ENCODE measurements at places on chromosomes 6 and 20.

GRCh38 chr6:81126150-81126549 is 626.3 kb downstream of the TENT5A start:
- DNase-seq = no peak

DNA sequence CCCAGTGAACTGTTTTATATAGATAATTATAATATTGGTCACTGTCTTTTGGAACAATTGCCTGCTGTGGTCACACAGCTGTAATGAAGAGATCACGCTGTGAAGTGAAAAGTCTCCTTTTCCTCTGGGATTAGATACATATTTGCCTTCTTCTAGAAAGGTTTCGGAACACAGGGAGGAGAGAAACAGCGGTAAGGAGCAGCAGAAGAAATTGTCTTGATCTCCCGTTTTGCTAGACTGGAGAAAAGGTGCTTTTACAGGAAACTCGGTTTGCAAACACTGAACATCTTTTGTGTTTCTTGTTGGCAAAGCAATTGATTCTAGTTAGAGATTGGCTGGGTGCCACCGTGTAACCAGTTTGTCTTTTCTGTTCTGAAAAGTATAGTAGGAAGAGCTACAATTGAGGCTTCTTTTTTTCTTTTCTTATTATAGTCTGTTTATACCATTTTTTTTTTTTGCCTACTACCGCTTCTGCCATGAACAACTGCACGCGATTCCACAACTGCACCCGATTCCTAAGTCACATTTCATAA is 404.1 kb upstream of the ID4 start:
- DNase-seq = no peak

- no peak for DNase-seq
Observed at GRCh38 chr6:136103763-136104311, 146.3 kb downstream of the MTFR2 start.

DNA sequence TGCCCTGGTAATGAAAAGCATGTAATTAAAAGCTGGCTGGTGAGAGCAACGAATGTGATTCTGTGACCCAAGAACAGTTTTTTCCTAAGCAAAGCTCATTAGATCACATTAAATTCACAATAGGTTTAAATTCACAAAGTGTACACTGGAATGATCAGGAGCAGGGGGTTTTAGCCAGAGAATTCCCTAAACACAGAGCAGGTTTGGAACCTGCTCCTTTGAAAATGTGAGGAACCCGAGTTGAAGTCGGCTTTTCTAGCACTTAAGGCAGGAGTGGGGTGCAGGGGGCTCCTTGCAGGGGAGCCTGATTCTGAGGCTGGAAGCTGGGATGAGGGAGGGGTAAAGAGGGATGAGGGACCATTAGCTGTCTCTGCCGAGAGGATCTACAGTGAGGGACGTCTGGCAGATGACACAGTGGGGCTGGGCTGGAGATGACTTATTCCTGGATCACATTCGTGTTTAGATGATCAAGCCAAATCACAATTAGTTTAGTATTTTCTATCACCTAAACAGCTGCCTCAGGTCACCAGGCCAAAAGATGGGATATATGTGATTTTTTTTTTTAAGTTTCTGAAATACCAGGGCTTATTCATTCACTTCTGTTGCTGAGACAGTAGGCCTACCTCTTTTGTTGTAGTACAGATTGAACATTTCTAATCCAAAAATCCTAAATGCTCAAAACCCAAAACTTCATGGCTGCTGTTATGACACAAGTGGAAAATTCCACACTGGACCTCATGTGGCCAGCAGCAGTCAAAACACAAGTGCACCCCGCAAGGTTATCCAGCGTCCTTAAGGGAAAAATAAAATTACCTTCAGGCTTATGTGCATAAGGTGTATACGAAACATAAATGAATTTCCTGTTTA is 93.1 kb upstream of the HIVEP1 start:
- DNase-seq = no peak

DNA sequence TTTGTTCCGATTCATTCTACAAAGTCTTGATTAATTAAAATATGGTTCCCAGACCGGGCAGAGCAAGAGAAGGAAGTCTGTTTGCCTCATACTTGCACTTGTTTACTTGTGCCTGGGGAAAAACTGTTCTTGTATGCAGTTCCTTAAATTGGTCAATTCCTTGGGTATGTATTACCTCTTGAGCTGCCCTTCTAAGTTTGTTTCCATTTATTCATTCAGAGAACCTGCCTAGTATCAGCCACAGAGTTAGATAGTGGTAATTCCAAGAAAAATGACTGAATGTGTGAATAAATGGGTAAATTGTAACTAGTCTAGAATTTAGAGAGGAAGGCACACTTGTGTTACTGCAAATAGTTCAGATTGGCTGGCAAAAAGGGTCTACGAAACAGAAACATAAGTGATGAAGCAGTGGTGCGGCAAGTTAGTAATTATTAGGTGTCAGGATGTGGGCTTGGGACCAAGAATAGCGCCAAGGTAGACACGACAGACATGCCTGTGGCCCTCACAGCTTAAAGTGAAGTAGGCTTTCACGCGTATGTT is 525 bp upstream of the MAK start:
- peak; percentile 55 for DNase-seq

- DNase-seq = no peak
Observed at GRCh38 chr20:44959082-44959637, 1.0 kb downstream of the TOMM34 start.

GRCh38 chr20:24131281-24131680 is 142.7 kb upstream of the GGTLC1 start:
- no peak for DNase-seq

DNA sequence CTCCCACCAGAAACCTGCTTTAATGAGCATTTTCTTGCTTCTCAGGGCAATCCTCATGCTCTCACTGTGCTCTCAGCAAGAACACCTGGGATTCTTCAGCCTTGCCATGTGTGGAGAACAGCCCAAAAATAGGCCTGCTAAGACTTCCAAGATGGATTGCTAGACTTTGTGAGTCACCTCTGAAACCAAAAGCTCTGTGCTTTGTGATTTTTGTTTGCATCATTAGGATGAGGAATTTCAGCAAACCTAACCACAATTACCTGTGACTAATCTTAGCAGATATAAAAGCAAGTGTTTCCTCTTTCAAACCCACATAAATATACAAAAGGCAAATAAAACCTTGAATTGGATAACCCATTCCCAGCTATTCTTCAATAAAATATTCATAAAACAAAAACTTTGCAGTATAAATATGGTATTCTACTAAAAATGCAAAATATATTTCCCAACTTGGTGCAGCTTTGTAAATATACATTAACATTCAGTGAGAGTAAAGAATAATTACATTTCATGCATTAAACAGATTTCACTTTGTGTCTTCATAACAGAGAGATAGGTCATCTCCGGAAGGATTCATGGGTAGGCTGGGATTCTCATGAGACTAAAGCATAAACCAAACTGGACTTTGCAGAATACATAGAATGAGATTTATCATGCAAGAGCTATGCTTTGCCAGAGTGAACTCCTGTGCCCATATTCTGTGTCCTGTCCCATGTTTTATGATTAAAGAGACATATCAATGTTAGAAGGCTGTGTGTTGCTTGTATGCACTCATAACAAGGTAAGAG is 33.5 kb downstream of the TPBG start:
- no peak for DNase-seq

DNA sequence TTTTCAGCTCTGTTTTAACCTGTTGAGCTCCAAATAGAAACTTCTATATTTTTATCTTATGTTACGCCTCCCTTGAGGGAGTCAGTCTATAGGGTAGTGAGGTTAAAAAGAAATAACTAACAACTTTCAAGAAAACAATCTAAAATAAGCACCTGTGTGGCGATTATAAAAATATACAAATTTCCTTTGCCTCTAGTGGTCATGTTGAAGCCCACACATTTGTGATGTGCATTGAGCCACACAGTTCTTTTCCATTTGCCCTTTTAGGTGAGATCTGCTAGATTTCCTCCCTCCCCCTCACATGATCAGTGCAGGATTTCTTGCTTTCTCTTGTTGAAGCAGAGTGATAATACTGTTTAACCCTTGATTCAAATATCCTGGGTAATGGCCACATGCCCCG is 84.2 kb downstream of the MYB start:
- peak; percentile 70 for DNase-seq

DNA sequence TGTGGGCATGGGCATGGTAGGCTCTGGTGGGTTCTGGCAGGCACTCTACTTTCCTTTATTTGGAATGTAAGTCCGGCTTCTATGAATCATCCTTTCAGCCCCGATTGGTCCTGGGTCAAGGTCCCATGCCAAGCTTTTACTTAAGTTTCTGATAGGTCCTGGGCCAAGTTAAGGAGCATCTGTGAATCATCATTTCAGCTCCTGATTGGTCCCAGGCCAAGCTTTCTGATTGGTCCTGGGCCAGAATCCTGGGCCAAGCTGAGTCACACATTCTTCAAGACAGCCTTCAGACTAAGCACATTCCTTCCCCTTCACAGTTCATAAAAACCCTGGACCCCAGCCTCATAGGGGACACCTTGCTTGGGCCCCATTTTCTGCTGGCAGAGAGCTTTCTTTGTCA is 231.0 kb upstream of the EYS start:
- no peak for DNase-seq

DNA sequence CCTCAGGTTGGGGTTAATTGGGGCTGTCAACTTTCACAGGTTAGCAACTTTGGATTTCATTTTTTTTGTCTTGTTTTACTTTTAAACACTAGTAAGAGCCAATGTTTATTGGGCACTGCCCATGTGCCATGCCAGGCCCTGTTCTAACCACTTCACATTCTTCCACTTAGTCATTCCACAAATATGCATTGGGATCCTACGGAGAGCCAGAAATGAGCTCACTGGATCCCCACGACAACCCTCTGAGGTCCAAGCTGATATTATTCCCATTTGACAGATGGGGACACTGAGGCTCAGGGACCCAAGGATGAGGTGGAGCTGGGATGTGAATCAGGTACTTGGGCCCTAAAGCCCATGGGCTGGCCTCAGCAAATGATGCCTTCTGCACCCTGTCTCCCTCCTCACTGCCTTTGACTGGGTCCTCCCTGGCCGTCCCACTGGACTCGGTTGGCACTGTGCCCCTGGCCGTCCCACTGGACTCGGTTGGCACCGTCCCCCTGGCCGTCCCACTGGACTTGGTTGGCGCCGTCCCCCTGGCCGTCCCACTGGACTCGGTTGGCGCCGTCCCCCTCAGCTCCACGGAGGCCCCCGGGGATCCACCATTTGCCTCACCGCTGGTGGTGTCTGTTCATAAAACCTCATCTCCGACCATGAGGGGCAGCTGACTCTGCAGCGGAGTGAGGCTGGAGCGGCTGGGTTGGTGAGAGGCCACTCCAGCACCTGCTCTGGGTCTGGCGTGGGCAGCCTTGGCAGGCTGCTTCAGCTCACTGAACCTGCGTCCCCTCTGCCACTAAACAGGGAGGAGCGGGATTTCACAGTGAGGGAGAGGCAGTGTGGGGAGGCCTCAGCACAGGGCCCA is 4.8 kb upstream of the PMEPA1 start:
- DNase-seq = no peak

DNA sequence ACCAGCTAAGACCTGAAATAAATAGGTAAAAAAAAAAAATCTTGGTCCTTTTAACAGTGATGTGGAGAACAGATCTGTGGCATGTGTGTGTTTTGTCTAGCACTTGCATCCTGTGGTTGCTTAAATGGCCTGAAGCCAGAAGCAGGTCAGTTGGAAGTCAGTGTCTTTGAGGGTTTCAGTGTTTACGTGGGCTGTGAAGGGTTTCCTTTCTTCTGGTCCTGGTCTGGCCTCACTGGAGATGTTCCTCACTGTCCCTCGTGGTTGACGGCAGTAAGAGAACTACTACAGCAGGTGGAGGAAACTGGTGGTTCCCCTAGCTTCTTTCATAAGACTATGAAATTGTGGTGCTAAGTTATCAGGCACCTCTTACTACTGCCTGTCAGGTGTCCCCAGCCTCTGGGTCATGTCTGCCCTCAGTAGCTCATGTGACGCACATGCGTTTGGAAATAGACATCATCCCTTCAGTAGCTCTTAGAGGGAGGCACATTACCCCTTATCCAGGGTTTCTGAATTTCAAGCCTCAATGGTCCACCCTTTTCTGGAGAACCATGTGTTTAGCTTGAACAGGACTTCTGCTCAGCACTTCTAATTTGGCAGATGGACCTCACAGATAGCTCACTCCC is 59.4 kb upstream of the SCP2D1 start:
- no peak for DNase-seq

DNA sequence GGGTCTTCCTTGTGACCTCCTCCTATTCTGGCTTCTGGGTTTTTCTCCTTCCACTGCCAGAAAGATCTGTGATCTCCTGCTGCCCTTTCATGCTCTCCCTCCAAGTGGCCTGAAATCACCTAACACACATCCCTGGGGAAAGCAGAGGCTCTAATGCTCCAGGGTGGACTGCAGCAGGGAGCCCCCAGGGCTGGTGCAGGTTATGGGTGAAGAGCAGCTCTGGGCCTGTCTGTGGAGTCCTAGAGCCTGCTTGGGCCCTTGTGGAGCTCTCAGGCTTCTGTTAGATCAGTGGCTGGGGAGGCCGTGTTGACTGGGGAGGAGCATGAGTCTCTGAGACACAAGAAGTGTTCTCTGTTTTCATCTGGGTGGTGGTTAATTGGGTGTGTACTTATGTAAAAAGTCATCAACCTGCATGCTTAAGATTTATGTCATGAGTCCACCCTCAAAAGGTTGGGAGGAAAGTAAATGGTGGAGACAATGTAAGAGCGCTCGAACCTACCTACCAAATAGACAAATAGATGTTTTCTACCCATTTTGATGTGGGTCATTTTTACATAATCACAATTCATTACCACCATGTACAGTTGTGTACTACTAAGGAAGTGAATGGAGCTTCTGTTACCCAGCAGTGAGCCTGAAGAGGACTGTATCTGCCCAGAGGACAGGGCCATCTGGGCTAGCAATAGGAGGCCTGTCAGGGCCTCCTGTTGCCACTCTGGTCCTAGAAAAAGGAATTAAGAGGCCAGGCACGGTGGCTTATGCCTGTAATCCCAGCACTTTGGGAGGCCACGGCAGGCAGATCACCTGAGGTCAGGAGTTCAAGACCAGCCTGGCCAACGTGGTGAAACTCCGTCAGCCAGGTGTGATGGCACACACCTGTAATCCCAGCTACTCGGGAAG is 32.0 kb upstream of the RNF8 start:
- no peak for DNase-seq

DNA sequence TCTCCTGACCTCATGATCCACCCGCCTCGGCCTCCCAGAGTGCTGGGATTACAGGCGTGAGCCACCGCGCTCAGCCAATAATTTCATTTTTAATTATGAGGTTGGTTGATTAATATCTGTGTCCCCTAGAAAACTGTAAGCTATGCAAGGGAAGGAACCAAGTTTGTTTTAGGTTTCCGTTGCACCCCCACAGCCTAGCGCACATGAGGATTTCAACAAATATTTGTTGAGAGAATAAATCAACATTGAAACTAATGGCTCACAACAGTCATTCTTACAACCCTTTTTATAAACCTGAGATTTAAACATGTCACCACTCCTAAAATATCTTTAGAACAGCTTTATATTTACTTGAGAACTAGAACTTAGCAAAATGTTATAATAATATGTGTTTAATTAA is 114.0 kb upstream of the CARMIL1 start:
- no peak for DNase-seq

GRCh38 chr20:40896814-40897700 is 131.6 kb upstream of the TOP1 start:
- DNase-seq = no peak

GRCh38 chr6:37742401-37742760 is 44.7 kb upstream of the MDGA1 start:
- DNase-seq = no peak

Data from NAMALWA (cell line).